Thoracic aorta (tissue), 2 donors: ENCODE measurements at places on chromosomes 6 and 20. TPM values are rescaled to one million over a fixed set of nuclear protein-coding genes. Genes with fewer than 3 reads are reported as not detected.

DNA sequence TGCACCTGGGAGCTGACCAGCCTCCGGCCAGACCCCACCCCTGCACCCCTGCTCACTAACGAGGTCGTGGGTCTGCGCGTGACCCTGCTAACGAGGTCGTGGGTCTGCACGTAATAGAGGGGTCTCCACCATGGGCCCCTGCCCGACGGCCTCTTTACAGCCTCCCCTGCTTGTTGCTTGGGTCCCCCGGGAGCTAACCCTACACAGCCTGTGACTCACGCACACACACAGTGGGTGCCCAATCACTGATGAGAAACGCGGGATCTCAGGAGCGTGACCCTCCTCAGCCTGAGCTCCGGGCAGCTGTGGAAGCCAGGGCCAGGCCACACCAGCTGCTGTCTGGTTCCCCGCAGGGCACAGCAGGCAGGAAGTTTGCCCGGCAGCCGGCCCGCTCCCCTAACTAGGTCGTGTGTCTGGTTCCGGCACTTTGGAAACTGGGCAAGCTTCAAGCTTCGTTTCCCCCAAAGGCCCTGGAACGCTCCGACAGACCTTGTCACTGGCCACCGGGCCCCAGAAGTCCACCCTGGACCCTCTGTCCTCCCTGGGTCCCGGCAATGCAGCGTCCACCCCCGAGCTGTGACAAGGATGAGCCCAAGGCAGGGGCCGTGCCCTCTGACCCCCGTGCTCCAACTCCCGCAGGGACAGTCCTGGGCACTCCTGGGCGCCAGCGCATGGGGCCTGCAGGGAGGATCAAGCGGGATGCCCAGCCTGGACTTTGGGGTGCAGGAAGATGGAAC is 767 bp downstream of the PTK6 start:
- no peak for DNase-seq

- no peak for DNase-seq
Observed at GRCh38 chr6:79076160-79076559, 1.9 kb downstream of the PHIP start.

- no peak for DNase-seq
Observed at GRCh38 chr6:75347898-75348610, 63.5 kb upstream of the TMEM30A start.

DNA sequence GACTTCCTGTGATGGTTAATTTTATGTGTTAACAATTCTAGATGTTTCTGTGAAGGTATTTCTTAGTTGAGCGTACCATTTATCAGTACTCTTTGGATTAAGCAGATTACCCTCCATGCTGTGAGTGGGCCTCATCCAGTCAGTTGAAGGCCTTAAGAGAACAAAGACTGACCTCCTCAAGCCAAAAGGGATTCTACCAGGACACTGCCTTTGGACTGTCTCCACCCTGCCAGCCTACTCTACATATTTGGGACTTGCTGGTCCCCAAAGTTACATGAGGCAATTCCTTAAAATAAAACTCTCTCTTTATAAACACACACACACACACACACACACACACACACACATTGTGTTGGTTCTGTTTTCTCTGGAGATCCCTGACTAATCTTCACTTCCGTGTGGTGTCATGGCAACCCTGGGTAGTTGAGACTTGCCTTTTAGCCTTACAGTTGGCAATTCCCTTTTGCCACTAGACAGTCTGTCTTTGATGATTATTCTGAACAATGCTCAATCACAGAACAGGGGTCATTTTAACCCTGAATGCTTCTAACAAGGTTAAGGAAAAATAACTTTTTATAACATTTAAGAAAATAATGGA is 32.2 kb downstream of the MRAP2 start:
- DNase-seq, result no peak

DNA sequence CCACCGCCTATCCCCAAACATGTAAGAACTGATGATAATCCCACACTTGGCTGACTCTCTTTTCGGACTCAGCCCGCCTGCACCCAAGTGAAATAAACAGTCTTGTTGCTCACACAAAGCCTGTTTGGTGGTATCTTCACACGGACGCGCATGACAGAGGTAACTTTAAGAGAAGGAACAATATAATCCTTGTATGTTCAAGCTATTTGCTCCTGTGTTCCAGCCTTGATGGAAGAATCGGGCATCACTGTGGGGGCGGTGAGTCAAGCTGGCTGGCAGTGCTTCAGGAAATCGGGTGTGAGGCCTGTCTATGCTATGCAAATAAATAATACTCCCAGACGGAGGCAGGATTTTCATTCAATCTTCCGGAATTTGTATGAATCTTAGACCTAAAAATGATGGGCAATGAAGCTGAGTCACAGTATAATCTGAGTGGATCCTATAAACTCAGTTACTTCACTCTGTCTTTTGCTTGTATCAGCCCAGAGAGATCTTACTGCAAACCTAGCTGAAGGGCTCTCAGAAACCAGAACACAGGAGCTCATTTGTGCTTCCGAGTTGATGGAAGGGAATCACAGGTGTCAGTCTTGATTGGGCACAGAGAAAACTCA is 45.2 kb upstream of the NT5E start:
- peak; percentile 25 for DNase-seq

DNA sequence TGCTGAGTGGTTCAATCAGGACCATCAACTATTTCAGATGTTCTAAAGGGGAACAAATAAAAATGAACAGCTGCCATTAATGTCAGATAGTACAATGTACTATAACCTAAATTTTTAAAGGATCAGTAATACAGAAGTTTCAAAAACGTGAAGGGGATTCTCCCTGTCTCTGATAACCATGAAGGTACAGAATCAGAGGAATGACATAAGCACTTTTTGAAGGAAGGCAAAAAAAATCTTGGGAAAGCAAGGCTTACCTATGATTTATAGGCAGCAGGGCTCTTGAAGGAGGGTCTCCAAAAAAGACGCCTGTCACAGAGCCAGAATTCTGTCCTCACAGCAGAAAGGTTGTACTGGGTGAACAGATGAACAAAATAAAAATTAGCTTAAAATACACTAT is 20.1 kb downstream of the DEK start:
- DNase-seq, result no peak

ME1 gene
- total RNA-seq, result 22.9 TPM

ADAM33 gene
- 177 TPM for total RNA-seq

TNXB gene
- 210 TPM for total RNA-seq

DNA sequence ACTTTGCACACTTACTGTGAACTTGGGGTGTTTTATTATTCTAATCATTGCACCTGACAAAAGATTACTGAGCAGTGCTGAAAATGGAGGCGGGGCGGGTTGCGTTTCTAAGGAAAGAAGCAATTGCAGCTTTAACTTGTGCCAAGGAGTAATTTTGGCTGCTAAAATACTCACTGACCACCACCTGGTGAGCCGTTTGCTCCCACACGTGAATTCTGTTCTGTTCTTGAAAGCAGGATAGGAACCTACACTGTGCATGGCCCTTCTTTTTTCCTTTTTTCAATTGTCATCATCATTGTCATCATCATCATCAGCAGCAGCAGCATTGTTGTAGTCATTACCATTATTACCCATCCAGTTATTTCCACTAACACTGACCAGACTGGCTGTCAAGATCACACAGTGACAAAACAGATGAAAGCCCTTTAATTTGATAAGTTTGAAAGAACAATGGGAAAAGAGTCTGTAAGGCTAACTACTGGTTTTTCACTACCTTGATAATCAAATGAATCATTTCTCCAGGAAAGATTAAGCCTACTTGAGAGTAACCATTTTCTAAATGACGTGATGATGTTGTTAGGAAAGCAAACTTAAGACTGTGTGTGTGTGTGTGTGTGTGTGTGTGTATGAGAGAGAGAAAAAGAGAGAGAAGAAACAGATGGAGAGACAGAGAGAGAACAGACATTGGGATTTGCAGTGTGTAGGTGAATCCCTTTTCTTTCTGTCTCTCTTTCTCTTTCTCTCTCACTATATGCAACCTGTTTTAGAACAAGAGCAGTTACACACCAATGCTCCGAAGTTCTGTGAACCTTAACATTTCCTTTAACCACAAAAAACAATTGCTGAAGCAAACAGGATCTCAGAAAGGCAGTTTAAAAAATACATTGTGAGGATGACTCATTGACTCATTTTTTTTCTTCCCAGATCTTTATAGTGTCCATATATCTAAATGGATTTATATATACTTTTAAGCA is 3.8 kb downstream of the RIPOR2 start:
- no peak for DNase-seq

DNA sequence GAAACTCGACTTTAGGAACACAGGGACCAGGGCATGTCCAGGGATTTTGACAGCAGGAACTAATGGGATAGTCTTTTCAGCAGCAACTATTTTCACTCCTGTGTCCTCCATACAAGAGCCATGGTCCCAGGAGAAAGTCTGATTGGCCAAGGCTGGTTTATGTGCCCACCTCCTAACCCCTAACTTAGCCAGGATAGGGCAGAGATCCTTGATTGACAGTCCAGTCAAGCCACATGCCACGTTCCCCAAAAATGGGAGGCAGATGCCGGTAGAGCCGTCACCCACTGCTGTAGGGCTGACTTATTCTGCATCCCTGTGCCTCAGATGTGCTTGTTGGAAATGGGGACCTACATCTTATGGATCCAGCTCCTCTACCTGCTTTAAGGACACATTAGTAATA is 22.3 kb downstream of the SLC2A10 start:
- DNase-seq, result no peak

- DNase-seq, result no peak
Observed at GRCh38 chr6:111661541-111662061, 55.9 kb upstream of the TRAF3IP2 start.

MDN1 gene
- total RNA-seq, result 21.3 TPM

- no peak for DNase-seq
Observed at GRCh38 chr6:2127484-2127911, 117.9 kb downstream of the GMDS start.

DNA sequence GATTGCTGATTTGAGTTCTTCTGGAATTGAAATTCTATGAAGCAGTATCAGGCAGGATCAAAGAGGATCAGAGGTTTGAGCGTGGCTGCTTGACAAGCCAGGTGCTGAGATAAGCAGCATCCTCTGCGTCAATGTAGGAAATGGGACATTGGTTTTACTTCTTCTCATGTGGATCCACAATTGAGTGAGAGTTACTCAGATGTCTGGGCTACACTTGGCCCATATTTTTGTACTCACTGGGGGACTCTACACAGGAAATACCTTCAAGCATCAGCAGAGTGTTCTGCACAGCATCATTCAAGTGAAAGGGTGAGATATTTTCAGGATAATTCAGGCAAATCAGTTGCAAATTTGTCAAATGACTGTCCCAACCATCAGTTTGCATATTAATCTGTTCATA is 613.9 kb upstream of the ARID1B start:
- no peak for DNase-seq

- no peak for DNase-seq
Observed at GRCh38 chr20:4014031-4014474, 1.3 kb downstream of the RNF24 start.

DNA sequence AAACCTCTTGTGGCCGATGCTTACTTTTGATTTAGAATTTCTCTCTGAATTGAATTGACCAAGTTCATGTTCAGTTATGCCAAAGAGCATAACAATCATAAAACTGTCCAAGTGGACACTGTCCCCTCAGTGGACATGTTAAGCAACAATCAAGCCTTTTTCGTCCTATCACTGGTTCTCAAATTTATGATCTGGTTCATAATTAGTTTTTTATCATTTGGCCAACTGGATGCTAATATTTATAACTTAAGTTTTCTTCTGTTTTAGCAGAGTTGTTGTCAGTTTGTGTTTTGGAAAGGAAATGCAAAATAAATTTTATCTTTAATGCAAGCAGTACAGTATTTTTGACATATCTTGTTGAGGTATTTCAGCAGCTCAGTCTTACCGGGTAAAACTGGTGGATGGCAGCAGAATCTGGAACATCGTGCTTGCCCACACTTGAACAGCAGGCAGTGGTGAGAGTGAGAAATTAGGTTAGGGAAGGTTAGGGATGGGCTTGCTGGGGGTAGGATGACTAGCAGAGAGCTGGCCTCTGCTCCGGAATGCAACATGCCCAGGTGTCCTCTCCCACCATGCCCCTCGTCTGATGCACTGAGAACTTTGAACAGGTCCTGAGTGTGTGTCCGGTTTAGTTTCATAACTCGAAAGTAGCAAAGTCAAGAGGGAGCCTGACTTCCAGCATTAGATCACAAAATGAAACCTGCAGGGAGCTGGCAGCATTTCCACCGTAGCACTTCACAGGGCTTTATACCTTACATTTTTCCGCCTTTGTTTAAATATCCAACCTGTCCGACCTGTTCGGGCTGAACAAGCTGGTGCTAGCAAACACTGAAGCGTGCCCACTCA is 93.1 kb downstream of the RREB1 start:
- no peak for DNase-seq

DNA sequence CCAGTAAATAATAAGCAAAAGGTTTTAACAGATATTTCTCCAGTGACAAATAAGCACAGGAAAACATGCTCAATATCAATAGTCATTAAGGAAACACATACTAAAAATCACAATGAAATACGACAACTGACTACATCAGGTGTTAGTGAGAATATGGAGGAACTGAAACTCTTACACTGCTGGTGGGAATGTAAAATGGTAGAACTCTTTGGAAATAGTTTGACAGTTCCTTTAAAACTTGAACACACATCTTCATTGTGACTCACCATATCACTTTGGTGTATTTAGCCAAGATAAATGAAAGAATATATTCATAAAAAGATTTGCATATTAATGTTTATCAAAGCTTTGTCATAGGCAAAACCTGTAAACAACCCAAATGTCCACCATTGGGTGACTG is 11.3 kb upstream of the MAP3K5 start:
- DNase-seq, result no peak

DNA sequence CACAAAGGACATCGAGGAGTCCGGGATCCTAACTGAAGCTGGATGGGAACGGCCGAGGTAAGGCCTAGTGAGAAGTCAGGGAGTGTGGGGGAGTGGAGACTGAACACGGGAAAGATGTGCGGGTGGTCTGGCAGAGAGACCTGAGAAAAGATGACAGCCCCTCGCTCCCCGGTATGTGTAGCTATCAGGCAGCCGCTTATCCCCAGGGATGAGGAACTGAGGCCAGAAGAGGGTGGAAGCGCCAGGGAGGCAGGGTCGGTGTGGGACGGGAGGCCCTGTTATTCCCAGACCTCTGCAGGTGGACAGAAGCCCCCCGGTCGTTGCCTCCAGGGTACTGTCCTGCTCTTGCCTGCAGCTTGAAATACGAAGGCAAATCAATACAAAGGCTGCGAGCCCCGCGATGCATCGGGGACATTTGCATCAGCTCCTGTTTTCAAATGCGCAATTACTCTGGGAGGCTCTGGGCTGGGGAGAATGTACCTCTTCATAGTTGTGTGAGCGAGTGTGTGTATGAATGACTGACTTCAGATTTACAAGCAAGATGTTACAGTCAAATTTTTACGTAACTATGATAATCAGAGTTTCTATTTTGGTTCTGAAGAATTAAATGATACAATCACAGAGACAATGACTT is 221.3 kb downstream of the QKI start:
- DNase-seq, result no peak

GRCh38 chr6:2460216-2460745 is 214.9 kb upstream of the GMDS start:
- no peak for DNase-seq

GRIK2 gene
- total RNA-seq, result 0.92 TPM

SLC17A1 gene
- not detected for total RNA-seq

GRCh38 chr6:131045139-131045538 is 17.9 kb downstream of the EPB41L2 start:
- no peak for DNase-seq

- no peak for DNase-seq
Observed at GRCh38 chr6:50236164-50236563, 186.4 kb upstream of the DEFB112 start.

SLC35D3 gene
- not detected for total RNA-seq

PRPH2 gene
- not detected for total RNA-seq
